ENCODE measurements at places on chromosomes 2 and 18.

- DNase-seq, result no peak
Measured at GRCh38 chr18:66495844-66496243, 108.0 kb downstream of the CDH19 start.

DNA sequence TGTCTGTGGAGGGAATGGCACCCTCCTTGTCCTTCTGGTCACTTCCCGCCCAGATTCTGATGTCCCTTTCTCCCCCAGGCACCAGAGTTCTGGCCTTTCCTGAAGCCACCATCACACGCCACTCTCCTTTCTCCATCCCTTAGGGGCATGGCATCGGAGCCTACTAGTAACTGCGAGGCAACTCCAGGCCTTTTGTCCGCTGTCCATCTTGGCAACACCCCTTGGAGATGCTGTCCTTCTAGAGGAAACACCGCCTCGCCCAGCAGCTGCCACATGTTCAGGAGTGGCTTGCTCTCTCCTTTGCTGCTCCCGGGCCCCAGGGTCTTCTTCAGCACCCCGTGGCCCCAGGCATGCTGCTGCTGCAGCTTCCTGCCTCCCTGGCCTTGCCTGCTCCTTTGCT is 267.0 kb downstream of the SRBD1 start:
- DNase-seq, result no peak

DNA sequence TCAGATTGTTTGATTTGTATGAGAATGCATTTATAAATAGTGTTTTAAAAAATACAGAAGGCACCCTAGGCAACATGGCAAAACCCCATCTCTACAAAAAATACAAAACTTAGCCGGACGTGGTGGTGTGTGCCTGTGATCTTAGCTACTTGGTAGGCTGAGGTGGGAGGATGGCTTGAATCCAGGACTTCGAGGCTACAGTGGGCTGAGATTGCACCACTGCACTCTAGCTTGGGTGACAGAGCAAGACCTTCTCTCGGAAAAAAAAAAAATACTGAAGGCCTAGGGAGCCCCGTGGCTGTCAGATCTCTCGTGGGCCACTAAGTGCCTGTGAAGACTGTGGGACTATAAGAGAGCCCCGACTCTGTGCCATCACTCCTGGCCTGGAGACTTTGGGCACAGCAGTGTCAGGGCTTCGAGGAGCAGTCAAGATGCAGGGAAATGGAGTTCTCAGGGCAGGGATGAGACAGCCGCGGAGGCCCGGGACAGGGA is 40.5 kb downstream of the MYO7B start:
- DNase-seq, result no peak

DNA sequence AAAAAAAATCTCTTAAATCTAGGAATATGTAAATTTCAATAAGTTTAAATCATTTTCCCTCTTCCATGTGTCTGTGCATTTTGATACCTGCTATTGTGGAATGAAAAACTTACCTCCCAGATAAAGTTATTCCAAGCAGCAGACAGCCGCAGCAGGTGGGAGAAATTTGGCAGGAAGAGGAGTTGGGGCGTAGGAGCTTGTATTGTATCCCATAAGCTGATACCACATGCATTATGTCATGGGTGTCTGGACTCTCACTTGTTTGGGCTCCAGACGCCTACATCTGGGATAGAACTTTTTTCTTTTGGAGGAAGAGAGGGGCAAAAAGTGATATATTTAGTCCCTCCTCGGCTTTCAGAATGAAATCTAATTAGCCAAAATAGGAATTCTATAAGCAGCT is 59.3 kb upstream of the TCF4 start:
- no peak for DNase-seq

- DNase-seq, result no peak
Measured at GRCh38 chr2:233919319-233919718, 2.1 kb downstream of the TRPM8 start.

DNA sequence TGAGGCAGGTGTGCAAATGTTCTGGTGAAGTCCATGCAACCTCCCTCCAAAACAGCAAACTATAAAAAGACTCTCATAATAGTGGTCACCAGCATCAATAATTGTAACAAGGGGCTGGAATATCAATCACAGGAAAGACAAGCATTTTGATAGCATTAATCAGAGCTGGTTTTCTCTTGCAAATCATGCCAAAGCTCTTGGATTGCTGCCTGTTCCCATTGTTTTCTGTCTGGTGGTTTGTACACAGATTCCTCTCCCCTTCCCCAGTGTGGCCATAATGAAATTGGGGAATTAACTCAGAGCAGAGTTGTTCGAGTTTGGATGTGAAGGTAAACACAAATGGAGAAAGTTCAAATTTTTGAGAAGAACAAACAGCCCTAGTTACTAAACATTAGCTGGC is 134.2 kb downstream of the CDCA7 start:
- no peak for DNase-seq
